ENCODE measurements at places on chromosomes 1 and 21. TPM values are rescaled to one million over a fixed set of nuclear protein-coding genes. Genes with fewer than 3 reads are reported as not detected.

ADGRB2 gene
- 7.5 TPM for total RNA-seq

GSTM1 gene
- total RNA-seq, result not detected

SWT1 gene
- total RNA-seq, result 1.4 TPM

SPRR2B gene
- not detected for total RNA-seq

KRTAP7-1 gene
- not detected for total RNA-seq

MIXL1 gene
- 0.05 TPM for total RNA-seq

CA6 gene
- total RNA-seq, result not detected

CPT2 gene
- total RNA-seq, result 8.6 TPM

CLDN17 gene
- not detected for total RNA-seq

TEDDM1 gene
- total RNA-seq, result not detected

PLA2G2C gene
- total RNA-seq, result not detected

S100A7A gene
- total RNA-seq, result not detected

SFPQ gene
- total RNA-seq, result 205 TPM

ZYG11A gene
- total RNA-seq, result 2.3 TPM

SLC16A1 gene
- 44.0 TPM for total RNA-seq

FAM72A gene
- 11.2 TPM for total RNA-seq

CA14 gene
- not detected for total RNA-seq

LINGO4 gene
- not detected for total RNA-seq

C1orf185 gene
- not detected for total RNA-seq

DCST2 gene
- total RNA-seq, result 0.46 TPM

CLCA4 gene
- not detected for total RNA-seq

All from A549 treated with CORT108297 at 1 μM for 4 hours (cell line).